ENCODE measurements at places on chromosomes 6 and 20.

DNA sequence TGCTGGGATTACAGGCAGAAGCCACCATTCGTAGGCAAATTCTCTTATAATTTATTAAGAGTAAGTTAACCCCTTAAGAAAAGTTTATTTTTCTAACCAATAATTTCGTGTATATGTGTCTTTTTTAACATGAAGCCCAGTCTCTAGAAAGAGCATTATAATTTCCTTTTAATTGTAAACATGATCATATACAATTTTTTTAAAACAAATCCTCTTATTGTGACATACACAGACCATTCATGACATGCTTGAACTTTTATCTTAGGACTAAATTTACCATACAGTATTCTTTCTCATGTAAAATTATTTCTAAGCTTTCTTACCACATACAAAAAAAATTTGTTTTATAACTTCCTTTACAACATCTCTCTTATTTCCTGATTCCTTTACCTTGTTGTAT, 6.7 kb downstream of the ACOT13 start:
- no peak for DNase-seq

DNA sequence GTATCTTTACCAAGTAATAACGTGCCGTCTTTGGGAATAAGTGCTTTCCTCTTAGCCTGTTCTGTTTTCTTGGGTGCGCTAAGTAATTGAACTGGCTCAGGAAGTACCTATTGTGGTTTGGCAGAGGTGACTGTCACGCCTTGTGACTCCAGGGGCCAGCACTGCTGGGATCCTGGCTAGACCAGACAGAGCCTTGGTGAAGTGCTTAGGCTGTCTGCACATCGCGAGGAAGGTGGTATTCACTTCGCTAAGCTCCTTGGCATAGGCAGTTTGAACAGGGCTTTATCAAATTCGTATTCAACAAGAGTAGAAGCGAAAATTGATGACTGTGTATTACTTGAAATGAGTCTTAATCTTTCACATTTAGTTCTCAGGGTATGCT, 17.6 kb downstream of the PRDM1 start:
- no peak for DNase-seq

- no peak for DNase-seq
Measured at GRCh38 chr20:61355585-61355984, 103.5 kb downstream of the CDH4 start.

DNA sequence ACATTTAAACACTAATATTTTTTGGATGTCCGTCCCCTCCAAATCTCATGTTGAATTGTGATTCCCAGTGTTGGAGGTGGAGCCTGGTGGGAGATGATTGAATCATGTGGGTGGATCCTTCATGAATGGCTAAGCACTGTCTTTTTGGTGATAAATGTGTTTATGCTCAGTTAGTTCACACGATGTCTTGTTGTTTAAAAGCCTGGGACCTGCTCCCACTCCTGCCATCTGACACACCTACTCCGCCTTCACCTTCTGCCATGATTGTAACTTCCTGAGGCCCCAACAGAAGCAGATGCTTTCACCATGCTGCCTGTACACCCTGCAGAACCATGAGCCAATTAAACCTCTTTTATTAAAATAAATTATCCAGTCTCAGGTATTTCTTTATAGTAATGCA, 114.7 kb downstream of the TNFAIP3 start:
- DNase-seq: no peak

- no peak for DNase-seq
Measured at GRCh38 chr20:62993856-62994494, 12.8 kb downstream of the BHLHE23 start.

DNA sequence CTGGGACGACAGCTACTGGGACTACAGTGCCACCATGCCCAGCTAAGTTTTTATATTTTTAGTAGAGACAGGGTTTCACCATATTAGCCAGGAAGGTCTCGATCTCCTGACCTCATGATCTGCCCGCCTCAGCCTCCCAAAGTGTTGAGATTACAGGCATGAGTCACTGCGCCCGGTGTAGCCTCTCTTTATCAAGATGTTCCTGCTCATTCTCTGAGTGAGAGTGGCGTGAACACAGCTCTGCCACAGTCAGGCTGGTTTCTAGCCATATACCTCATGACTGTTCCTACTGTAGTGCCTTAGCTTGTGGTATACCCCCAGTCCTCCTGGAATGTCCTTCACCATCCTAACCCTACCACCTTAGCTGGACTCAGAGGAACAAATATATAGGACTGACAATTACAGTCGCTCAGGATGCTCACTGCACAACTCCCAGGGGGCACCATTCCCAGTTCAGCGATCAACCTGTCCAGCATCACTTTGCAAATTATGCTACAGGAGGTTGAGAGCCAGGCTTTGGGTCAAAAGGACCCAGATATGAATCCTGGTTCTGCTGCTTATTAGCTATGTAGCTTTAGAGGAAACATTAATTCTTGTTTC, 86.3 kb downstream of the CHMP4B start:
- no peak for DNase-seq

DNA sequence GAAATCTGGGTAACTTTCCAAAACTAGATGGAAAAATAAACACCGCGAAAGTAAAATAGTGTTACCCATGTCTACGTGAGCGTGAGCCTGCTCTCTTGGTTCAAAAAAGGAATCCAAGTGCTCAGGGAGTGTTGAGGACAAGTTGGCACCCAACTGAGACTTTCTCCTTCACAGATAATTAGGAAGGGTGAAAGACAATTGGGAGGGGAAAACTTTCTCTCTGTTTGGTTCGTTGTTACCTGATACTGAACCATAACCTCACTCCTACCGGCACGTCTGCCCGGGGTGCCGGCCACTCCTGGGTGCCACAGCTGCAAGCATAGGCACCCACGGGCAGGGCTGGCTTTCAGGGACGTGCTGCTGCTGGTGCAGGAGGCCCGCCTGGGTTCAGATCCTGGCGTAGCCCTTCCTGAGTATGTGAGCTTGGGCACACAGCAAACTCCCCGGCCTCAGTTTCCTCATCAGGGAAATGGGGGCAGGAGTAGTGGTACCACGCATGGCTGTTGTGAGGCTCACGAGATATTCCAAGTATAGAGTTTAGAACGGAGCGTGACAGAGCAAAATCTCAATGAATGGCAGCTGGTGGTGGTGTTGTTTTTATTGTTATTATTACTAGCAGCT, 38.2 kb upstream of the PMEPA1 start:
- DNase-seq: no peak

- no peak for DNase-seq
Measured at GRCh38 chr6:105844275-105844883, 241.8 kb upstream of the PRDM1 start.

GRCh38 chr6:6840831-6841291, 252.3 kb downstream of the LY86 start:
- DNase-seq: no peak
